ENCODE measurements at places on chromosomes 11 and 22.

DNA sequence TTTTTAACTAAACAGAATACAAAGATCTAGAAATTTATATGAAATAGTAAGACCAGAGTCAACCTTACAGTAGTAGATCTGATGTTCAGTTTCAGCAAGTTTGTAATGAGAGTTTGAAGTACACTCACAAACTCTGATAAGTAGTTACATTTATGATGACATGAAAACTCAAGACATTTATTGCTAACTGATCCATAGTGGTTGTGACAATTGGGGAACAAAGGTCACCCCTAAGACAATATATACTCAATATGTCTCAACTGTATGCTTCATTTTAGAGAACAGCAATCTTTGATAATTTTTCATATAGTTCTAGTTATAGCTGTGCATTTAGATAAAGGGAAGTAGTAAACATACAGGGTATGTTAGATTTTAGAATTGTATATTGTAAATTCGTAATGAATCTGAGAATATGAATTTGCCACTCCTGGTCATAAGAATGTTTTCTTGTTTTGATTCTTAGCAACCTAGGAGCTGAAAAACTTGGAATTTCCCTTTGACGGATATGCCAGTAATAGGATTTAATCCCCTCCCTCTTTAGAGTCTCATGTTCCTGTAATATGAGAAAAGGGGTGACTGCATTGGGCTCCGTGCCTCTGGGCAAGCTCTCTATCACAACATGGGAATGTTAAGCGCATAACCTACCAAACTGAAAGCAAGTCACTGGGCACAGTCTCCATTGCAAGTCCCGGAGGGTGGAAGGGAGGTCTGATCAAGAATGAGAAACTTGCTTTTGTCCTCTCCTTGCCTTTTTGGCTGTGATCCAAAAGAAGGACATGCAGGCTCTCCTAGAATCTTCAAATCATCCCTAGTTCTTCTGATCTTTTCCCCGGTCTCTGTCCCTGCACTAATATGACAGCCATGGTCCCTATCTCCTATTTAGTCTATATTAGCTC, 11.4 kb downstream of the OR10D3 start:
- no peak for DNase-seq

DNA sequence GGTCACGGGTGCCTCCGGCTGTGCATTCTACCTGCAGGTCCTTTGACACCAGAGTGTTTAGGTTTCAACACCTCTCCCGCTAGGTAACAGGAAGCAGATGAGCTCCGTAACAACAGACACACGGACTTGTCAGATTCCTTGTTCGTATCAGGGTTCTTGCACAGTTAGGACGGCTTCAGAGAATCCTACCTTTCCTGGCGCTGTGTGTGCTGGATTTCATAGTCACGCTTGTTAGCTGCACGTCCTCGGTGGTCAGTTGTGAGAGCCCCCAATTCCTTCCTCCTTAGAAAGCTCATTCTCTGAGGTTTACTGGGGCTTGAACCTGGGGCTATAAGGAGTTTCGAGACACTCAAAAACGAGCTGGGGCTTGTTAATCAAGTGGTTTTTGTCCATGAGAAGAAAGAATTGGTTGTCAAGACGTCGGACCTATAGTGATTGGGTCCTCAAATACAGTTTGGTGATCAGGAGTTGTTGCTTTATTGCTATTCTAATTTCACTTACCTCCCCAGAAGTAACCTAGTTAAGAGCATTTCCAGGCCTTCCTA, 664 bp downstream of the DDB2 start:
- no peak for DNase-seq

- no peak for DNase-seq
These were observed 59.6 kb upstream of the SHANK2 start for GRCh38 chr11:71311928-71312510.

- DNase-seq = no peak
These were observed 47.5 kb downstream of the LINC01488 start for GRCh38 chr11:69529001-69529400.

DNA sequence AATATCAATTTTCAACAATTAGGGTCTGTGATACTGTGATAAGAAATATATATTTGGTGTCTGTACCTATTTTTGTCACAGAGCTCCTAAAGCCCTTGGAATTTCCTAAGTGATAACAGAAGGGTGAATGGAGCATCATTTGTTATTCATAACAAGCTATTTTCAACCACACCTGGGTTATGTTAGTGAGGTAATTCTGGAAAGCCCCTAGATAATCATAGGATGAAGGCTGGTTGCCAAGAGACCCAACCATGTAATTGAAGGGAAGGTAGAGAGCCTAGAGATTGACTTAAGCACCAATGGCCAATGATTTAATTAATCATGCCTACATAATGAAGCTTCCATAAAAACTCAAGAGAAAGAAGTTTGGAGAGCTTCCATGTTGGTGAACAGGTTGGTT, 109.4 kb downstream of the KIF18A start:
- no peak for DNase-seq

Measured in activated CD4-positive, alpha-beta T cell treated with anti-CD3 and anti-CD28 coated beads for 24 hours (primary cell).